Mammary epithelial cell (primary cell): ENCODE measurements at places on chromosomes 13 and 19. TPM values are rescaled to one million over a fixed set of nuclear protein-coding genes. Genes with fewer than 3 reads are reported as not detected.

ZNF540 gene
- total RNA-seq = 0.35 and 0.73 TPM in 2 replicates

PRODH2 gene
- total RNA-seq = not detected in 2 replicates

CYP2A6 gene
- not detected for total RNA-seq

GRCh38 chr19:38836983-38837626 lies 5.5 kb upstream of the ECH1 start:
- DNase-seq = peak; percentile 42

DNA sequence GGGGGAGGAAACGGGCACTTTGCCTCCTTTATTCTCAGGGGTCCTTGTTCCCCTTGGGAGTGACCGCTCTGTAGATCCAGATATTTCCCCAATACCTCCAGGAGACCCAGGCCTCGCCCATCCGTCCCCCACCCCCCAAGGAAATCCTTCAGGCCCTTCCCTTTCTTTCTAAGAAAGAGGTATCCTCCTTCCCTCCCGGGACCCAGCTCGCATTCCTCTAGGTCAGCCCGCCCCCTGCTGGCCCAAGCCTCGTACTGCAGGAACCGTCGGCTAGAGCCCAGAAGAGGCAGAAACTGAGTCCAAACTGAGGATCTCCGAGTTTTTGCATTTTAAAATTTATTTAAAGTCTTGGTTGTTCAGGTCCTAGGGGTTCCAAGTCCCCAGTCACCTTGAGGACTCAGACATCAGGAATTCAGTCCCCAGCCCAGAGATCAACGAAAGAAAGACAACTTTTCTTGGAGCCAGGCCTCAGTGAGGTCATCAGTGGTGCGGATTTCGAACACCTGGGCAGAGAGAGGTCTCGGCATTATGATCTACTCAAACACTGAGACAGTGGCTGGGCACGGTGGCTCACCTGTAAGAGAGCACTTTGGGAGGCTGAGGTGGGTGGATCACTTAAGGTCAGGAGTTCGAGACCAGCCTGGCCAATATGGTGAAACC lies 7.5 kb upstream of the LRFN1 start:
- DNase-seq = peak; percentile 47

GRCh38 chr19:12665281-12665573 lies 1.3 kb downstream of the MAN2B1 start:
- no peak for DNase-seq

GRCh38 chr13:71274923-71275608 lies 591.9 kb downstream of the DACH1 start:
- no peak for DNase-seq

DNA sequence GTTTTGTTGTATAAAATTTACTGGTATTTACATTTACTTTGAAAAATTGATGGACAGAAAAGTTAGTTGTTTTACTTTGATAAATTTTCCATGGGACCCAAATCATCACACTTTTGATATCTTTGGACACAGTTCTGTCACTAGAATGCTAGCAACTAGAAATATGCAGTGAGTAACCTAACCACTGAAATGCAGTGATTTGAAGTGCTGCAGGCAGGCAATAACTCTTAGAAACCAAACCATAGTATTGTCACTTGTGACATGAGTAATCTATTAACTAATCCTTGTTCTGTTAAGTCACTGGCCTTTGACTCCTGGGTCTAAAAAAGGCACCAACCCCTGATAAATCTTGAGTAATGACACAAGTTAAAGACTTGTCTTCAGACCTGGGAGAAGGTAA lies 620.0 kb upstream of the ATXN8OS start:
- no peak for DNase-seq

- no peak for DNase-seq
These were observed 42.4 kb downstream of the UQCRFS1 start for GRCh38 chr19:29170554-29170953.

- DNase-seq = no peak
These were observed 9.7 kb downstream of the SUPT20H start for GRCh38 chr13:37049810-37050209.

- no peak for DNase-seq
These were observed 39.9 kb downstream of the FOXO1 start for GRCh38 chr13:40626561-40626960.

- DNase-seq = no peak
These were observed 811 bp upstream of the PRMT1 start for GRCh38 chr19:49676136-49676783.
